Stimulated activated CD8-positive, alpha-beta memory T cell treated with anti-CD3 and anti-CD28 coated beads, Interleukin-7, amount 100 ng/mL, for 1 hour (primary cell): ENCODE measurements at places on chromosomes 7 and 10.
A peak's percentile ranks its signal among the peaks of the same experiment; 100 is the strongest.

GRCh38 chr10:60130130-60130579 lies 223.8 kb upstream of the CCDC6 start:
- no peak for DNase-seq

- no peak for DNase-seq
These were observed 26.8 kb upstream of the ZNF746 start for GRCh38 chr7:149524394-149524793.

- no peak for DNase-seq
These were observed 16.9 kb upstream of the STMP1 start for GRCh38 chr7:135645296-135645904.

- DNase-seq = no peak
These were observed 27.8 kb upstream of the INHBA start for GRCh38 chr7:41730668-41731067.

GRCh38 chr7:70582927-70583895 lies 548.7 kb upstream of the GALNT17 start:
- no peak for DNase-seq

- DNase-seq = peak; percentile 39
These were observed 90.9 kb downstream of the NEURL1 start for GRCh38 chr10:103584216-103585010.

DNA sequence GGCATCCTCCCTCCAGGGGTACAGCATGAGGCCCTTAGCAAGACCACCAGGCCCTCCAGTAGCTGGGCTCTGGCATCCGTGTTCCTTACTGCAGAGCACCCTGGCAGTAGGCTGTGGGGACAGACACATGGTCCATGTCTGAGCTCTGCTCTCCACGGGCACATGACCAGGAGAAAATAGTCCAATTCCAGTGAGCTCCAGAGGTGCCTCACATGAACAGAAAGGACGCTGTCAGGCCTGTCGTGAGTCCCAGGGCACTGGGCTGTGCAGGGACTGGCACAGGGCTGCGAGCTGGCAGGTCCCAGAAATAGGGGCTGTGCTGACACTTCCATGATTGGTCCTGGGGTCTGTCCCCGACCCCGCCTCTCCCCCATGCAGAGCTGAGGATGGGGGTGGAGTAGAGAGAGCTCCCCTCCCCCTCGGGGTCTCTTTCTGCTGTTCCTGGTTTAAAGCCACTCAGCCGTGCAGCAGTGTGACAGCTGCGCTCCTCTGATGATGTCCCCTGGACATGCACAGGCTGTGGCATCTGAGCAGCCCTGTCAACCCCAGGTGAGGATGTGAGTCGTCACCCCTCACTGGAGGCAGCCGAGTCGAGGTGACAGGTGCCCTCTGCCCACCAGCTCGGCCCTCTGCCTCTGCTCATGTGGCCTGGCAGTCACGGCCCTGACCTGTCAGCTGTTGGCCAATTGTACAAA lies 25.2 kb upstream of the ZNF488 start:
- no peak for DNase-seq

DNA sequence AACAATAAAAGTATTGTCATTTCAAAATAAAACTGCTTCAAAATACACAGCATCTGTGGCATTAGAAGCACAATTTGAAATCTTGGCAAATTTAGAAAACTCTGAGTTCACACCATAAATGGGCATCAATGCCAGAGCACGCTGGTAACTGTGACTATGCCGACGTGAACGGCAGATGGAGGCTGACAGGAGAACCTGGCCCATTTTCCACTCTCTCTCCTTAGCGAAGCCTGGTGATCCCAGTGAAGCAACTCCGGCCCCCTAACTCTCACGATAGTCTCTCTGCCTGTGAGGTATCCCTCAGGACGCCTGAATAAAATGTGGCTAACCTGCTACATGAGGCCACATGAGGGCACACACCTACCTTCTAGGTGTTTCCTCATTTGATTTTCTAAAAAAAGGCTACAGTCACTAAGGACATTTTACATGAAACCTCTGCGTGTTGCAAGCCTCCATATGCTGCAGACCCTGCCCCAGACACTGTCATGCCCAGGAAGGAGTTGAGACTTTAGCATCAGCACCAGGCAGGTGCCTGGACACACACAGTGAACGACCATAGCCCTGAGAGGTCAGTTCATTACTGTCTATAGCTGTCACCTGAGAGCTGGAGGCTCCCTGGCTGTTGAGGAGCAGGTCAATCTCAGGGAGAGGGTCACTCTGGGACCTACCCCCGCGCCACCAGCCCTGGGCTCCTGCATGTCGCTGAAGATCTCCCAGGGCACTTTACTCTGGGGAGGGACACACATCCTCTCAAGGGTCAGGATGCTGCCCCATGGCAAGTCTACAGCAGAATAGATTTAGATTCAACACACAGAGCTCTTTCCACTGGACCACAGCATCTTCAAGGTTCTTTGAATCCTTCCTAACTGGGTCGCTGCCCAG lies 62.9 kb upstream of the CAMK2B start:
- no peak for DNase-seq

DNA sequence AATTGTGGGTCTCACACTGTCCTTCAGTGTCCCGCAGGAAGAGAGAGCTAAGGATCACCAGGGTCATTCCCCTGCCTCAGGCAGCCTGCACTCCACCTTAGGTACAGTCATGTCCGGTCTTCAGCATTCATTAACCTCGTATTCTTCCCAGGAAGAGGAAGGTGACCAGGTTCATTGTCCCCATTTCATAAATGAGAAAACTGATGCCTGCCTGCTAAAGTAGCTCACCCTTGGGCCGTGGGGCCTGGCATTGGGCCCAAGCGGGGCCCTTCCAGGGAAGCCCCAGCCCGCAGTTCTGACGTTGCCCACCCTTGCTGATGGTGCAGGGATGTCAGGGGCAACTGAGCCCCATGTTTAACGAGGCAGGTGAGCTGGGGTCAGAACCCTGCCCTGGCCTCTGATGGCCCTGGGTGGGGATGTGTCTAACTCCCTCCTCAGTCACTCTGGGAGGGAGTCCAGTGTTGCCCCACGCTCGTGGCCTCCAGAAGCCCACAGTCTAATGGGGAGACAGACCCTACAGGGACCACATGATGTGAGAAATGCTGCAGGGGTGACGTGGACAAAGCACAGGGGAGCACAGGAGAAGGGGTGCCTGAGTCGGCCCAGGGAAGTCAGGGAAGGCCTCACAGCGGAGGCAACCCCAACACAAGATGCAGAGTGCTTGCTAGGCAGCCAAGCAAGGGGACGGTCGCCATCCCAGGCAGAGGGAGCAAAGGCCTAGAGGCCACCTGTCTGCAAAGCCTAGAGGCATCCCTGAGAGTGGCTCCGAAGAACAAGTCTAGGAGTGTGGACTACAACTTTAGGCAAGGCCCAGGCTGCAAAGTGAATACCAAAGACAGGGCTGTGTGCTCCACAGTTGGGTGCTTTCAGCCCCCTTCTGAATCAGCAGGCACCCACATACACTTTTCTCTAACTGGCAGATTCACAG lies 25.1 kb downstream of the DDIT4 start:
- DNase-seq = no peak

GRCh38 chr10:12757351-12757750 lies 244.2 kb downstream of the CCDC3 start:
- no peak for DNase-seq

GRCh38 chr10:70106958-70107791 lies 25.4 kb downstream of the AIFM2 start:
- DNase-seq = no peak

- no peak for DNase-seq
These were observed 177.3 kb upstream of the MBL2 start for GRCh38 chr10:52949899-52950298.

GRCh38 chr7:132783824-132784223 lies 207.6 kb upstream of the PLXNA4 start:
- DNase-seq = no peak

GRCh38 chr7:3043544-3044371 lies at the start of gene CARD11:
Gene CARD11, minus strand, starts transcription at chr7:3043867. Its CDS starts 85,361 bp downstream, at chr7:2958506.
- DNase-seq = no peak

GRCh38 chr7:1817061-1817712 lies 147.1 kb downstream of the ELFN1 start:
- no peak for DNase-seq

GRCh38 chr10:71068861-71069271 lies 143.5 kb upstream of the UNC5B start:
- no peak for DNase-seq

DNA sequence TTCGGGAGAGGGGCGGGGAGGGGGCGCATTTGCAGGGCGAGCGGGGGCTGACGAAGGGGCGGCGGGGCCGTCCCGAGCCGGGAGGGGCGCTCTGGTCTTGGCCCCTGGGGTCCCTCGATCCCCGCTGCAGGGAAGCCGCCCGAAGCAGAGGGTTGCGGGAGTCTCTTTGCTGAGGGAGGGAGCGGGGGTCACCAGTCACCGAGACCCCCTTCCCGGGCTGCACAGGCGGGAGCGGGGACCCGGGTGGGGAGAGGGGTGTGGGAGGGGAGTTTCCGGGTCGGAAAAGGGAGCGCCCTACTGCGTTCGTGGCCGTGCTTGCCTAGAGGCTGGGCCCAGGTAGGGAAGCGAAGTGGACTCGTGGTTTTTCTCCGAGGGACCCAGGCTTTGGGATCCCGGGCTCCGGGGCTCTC lies 422 bp downstream of the AP1S1 start:
- DNase-seq = no peak

GRCh38 chr7:103065667-103066066 lies 8.9 kb downstream of the FBXL13 start:
- peak; percentile 23 for DNase-seq

GRCh38 chr10:112361951-112362751 lies 11.8 kb upstream of the ACSL5 start:
- DNase-seq = no peak

DNA sequence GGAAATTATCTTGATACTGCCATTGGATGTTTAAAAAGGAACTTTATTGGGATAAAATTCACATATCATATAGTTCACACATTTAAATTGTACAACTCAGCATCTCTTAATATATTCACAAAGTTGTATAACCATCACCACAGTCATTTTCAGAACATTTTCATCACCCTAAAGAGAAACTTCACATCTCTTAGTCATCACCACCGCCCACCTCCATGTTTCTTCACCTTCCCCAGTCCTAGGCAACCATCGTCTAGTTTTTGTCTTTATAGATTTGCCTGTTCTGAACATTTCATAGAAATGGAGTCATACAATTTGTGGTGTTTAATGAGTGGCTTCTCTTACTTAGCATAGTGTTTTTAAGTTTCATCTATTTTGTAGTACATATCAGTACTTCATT lies 96.6 kb downstream of the ANKRD30A start:
- no peak for DNase-seq

DNA sequence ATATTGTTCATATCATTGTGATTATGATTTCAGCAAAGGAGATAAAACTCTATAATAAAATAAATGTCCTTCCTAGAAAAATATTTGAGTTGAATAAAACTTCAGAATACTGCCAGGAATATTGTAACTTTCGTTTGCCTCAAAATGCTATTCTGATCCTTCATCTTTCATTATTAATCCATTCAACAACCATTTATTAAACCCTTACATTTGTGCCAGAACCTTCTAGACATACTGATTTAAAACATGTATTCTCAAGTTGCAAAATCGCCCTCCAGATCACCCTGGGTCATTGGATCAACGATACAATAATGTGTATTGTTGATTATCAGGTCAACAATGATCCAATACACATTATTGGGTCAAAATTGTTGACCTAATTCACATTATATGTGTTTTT lies 759.8 kb downstream of the CNTNAP2 start:
- no peak for DNase-seq

- DNase-seq = no peak
These were observed 29.6 kb downstream of the LRRC27 start for GRCh38 chr10:132361581-132362101.

DNA sequence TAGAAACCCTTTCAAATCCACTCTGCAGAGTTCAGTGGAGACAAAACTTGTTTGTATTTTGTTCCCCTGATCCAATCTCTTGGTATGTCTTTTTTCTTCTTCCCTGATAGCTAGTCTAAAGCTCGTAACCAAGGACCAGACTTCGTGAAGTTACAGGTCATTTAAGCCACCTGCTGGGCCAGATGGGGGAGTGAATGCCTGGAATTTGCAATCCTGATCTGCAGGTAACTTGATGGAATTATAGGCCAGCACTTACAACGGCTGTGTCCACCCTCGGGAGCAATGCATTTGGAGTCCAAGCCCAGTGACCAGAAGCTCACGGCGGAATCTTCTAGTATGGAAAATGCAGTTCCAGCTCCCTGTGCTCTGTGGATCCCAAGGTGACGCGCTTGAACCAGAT lies 566.9 kb downstream of the TCERG1L start:
- DNase-seq = no peak

DNA sequence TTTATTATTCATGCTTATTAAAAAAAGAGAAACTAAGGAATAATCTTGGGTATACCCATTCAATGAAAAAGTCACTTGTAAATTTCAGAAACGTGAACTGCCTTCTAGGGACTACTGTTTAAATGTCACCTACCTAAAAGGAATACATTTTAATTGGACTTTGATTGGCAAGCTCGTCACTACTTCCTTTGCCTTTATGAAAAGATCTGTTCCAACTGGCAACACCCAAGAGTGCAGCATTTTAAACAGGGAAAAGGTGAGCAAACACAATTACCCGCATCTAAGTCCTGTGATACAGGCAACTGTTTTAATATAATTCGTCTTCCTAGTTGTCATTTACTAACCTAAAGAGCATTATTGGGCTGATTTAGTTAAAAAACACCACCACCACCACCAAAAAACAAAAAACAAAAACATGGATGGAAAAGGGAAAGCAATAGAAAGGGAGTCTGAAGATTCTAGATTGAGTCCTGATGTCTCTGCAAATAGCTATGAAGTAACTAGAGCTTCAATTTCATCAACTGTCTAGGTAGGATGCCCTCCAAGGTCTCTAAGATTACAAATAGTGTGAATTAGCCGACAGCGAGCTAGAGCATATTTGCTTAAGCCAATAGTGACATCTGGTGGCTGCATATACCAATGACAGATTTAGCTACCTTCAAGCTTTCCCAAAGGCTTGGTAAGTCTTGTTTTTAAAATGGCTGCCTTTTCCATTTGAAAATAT lies 33.8 kb upstream of the ICA1 start:
- DNase-seq = no peak
